ENCODE measurements at places on chromosomes 13 and 19.

GRCh38 chr19:12796146-12797071, 5.1 kb downstream of the JUNB start:
- DNase-seq = peak; percentile 94

DNA sequence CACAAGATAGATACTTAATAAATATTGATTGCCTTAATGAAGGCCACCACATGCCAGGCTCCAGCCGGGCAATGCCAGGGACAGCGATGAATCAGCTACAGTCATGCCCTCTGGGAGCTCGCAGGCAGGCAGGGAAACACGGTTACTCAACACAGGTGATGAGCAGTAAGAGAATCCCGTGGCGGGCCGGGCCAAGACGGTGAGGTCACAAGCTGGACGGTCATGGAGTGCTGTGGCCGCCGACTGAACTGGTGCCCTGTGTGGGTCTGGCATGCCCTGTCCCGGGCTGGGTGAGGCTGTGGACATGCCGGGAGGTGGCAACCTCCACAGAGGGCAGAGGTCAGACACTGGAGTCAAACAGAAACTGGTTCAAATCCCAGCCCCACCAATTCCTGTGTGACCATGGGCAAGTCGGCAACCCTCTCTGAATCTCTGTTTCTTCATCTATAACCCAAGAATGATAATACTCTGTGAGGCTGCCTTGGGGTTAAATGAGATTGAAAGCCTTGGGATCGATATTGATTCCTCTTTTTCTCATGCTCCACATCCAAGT, 13.2 kb upstream of the PAK4 start:
- DNase-seq = peak; percentile 87

- peak; percentile 4 for DNase-seq
Measured at GRCh38 chr13:92802776-92803175, 423.8 kb upstream of the GPC6 start.

DNA sequence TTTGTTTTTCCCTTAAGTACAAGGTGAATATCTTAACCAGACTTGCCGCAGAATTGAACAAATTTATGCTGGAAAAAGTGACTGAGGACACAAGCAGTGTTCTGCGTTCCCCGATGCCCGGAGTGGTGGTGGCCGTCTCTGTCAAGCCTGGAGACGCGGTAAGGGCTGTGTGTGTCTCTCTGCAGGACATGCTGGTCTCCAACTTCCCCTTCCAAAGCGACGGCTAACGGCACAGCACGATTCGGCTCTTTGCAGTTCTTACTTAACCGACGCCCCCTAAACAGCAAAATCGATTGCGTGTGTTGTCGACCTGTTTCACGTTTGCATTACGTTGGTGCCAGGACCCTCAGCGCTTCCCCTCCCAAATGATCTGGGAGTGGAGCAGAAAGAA, 73.2 kb downstream of the GGACT start:
- no peak for DNase-seq

DNA sequence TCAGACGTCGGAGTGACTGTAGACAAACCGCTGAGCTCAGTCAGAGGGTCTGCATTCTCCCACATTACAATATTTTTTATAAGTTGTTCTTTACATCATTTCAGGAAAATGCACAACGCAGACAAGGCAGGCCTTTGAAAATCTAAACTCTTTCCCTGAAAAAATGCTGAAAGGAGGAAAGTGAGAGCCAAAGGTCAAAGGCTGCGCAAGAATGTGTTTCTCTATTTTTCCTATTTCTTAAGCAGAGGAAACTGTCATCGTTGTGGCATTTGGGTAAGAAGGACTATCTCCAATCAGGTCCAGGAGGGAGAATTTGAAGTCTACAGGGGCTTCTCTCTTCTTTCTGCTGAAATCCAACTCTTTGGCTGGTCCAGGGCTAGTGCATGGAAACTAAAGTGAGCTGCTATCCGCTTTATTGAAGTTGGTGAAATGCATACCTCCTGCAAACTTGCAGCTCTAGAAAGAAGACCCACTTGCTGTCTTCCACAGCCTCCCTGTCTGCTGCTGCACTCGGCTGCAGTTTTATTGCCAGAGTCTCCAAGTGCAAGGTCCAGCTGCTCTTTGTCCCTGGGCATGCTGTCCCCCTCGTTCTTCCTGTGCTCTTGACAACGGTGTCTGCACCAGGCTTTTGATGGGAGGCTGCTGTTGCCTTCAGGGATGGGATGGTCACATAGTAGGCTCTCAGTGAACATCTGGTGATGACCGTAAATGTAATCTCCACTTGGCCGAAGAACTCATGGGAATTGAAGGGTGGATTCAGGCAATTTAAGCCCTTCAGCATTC, 31.2 kb downstream of the ZNF536 start:
- DNase-seq = no peak

GRCh38 chr13:35594096-35594495, 117.6 kb upstream of the MAB21L1 start:
- DNase-seq = no peak

DNA sequence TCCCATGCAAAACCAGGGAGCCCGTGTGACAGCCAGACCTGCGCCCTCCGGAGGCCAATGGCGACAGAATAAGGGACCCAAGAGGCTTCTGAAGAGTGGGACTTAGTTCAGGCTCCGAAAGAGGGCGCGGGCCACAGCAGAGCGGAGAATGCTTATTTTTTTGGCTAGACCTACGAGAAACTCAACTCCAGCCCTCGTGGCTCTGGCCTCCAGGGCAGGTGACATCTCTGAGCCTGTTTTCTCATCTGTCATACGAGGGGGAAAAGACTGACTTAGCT, 23.0 kb downstream of the DPP9 start:
- no peak for DNase-seq

GRCh38 chr13:94263038-94263437, 216.4 kb downstream of the DCT start:
- DNase-seq = no peak

- DNase-seq = no peak
Measured at GRCh38 chr19:56091751-56092546, 29.1 kb downstream of the ZNF787 start.

- DNase-seq = no peak
Measured at GRCh38 chr13:29524176-29524575, 71.3 kb downstream of the SLC7A1 start.

DNA sequence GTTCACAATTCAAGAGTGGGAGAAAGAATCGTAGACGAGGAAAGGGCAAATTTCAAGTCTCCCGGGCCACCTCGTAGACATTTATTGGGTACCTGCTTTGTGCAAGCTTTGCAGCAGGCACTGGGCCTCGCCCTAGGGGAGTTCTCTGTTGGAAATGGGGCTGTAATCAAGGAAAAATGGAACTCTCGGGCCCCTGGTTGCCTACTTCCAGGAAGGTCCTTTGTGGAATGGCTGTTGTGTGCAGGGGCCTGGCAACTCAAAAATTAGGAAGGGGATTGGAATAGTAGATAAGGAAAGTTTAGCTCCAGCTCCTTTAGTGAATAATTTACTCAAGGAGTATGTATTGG, 612 bp downstream of the ZNF526 start:
- no peak for DNase-seq

DNA sequence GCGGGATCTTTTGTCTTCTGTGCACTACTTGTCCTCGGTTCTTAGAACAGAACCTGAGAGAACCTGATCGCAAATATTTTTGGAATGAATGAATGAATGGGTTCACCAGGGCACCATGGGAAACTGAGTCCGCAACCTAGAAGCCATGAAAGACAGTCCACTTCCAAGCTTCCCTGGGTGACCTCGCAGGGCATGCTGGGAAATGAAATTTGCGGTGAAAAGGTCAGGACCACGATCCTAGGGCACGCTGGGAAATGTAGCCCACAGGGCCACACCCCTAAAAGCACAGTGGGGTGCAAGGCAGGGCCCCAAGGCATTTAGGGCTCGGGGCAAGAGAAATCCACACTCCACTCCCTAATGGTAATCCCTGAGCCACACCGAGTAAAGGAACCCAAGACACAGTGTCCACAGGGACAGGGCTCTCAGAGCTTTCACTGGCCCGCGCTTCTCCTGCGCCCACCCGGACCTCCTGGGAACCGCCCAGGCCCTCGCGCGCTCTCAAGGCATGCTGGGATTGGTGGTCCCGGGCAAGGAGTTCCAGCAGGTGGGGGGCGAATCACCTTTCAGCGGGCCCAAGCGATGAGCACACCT, 1.1 kb upstream of the PPP1R12C start:
- DNase-seq = no peak

- DNase-seq = no peak
Measured at GRCh38 chr13:32205431-32206096, 109.6 kb downstream of the ZAR1L start.

DNA sequence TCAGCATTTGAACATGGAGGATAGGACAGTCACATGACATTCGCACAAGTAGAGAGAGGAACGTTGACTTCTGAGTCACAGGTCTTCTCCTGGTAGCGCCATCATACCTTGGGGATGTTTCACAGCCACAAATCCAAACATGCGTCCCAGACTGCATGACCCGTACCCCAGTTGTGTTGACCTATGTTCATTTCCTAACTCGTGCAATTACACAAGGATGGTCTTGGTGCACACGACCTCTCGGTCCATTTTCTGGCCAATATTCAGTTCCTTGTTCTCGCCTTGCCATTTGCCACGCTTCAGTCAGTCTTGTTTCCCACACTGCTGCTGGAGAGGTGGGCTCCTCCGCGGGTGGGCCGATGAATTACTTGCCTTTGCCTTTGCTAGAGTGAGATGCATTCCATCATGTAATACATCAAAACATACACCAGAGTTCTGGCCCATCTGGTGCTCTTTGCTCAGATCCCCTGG, 87.3 kb downstream of the COL4A2 start:
- DNase-seq = no peak

DNA sequence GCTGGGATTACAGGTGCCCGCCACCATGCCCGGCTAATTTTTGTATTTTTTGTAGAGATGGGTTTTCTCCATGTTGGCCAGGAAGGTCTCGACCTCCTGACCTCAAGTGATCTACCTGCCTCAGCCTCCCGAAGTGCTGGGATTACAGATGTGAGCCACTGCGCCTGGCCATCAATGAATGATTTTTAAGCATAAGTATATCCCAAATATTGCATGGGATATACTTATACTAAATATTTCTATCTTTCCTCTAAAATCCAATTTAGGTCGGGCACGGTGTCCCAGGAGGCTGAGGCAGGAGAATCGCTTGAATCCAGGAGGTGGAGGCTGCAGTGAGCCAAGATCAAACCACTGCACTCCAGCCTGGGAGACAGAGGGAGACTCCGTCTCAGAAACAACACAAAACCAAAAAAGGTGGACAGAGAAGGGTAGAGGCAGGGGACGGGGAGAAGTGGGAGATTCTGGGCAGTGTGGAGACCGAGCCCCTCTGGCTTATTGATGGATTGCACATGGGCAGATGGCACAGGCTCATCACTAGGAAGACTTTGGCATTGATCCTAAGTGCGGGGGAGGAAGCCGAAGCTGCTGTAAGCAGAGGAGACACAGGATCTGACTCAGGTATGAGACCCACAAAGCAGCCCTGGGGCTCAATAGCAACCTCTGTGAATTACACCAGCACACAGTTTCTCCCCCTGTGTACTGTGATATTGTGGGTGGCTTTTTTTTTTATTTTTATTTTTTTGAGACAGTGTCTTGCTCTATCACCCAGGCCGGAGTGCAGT, 13.5 kb downstream of the ARRDC5 start:
- DNase-seq = peak; percentile 99

- no peak for DNase-seq
Measured at GRCh38 chr13:33353210-33353609, 67.7 kb upstream of the STARD13 start.

All from PC-3 (cell line).